ENCODE measurements at places on chromosomes 13 and 19. TPM values are rescaled to one million over a fixed set of nuclear protein-coding genes. Genes with fewer than 3 reads are reported as not detected.

The ZNF345 gene
- 2.0 TPM for total RNA-seq

The ZNF470 gene
- total RNA-seq: 2.7 TPM

The HIF3A gene
- total RNA-seq: 3.5 TPM

The NECTIN2 gene
- 127 TPM for total RNA-seq

The IL4I1 gene
- total RNA-seq: not detected

The KCTD12 gene
- total RNA-seq: 6.6 TPM

The SLC44A2 gene
- total RNA-seq: 18.3 TPM

The FSD1 gene
- total RNA-seq: 0.19 TPM

The MAST1 gene
- total RNA-seq: not detected

The TMEM255B gene
- total RNA-seq: 10.4 TPM

The VSTM1 gene
- 0.37 TPM for total RNA-seq

The PRR19 gene
- 0.74 TPM for total RNA-seq

The ZNF30 gene
- 0.95 TPM for total RNA-seq

The PHF11 gene
- total RNA-seq: 10.8 TPM

The ICAM4 gene
- not detected for total RNA-seq

The CFAP97D2 gene
- not detected for total RNA-seq

The TMEM221 gene
- not detected for total RNA-seq

The ZNF581 gene
- total RNA-seq: 2.7 TPM
